ENCODE measurements at places on chromosomes 5 and 9.
A peak's percentile ranks its signal among the peaks of the same experiment; 100 is the strongest.

DNA sequence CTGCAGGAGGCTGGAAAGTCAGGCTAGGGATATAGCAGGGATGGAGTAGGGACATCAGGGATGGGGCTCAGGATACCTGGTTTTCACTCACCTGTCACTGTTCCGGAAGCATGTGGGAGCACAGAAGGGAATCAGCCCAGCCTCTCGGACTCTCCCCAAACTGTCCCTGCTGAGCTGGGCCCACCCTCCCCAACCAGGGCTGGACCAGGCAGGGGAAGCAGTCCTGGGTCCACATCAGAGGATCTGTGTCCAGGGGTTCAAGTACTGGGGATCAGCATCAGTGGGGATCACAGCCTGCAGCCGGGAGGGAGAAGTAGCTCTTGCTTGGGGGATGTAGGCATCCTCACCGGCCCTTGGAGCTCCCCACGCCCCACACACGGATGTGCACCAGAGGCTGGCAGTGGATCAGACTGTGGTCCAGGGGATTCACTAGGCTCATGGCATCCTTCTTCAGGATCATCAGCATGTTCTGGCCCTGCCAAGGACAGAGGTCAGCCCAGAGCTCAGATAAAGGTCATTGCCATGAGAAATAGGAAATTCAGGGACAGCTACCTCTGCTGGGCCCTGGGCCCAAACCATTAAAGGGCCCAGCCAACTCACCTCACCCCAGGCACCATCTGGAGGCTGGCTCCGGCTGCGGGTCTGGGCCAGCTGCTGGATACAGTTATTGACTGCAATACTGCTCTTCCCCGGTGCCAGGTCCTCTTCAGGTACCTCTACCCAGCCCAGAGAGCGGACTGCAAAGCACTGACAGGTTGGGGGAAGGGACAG, 2.5 kb downstream of the APBB3 start:
- no peak for DNase-seq

DNA sequence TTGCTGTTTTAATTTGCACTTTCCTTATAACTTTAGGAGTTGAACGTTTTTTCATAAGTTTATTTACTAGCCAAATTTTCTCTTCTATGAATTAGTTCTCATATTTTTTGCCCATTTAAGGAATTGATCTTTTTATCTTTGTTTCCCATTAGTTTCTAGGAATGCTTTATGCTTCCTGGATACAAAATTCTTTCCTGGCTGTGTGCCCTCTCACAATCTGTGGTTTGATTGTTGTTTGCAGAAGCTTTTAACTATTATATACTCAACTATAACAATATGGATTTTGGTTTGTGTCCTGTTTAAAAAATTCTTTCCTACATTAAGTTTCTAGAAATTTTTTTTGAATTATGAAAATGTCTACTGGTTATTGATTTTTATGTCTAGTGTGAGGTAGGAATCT, 206.3 kb downstream of the CSNK1G3 start:
- no peak for DNase-seq

GRCh38 chr5:153770066-153770465, 268.6 kb downstream of the FAM114A2 start:
- no peak for DNase-seq

DNA sequence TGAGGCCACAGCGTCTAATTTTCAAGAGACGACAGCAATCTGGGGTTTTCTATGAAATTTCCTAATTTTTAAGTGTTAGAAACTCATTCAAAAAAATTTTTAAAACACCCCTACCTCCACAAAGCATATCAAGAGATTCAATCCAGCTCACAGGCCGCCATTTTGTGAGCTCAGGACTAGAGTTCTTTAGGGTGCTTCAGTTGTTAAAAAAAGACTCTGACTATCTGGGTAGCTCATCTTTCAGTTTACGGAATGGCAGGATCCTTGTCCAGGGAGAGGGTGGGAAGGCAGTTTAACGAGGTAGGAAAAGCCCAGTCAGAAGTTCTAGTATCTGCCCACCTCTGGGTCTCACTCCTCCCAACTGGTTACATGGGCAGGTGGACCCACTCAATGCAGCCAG, 43.1 kb downstream of the CAMK2A start:
- no peak for DNase-seq

DNA sequence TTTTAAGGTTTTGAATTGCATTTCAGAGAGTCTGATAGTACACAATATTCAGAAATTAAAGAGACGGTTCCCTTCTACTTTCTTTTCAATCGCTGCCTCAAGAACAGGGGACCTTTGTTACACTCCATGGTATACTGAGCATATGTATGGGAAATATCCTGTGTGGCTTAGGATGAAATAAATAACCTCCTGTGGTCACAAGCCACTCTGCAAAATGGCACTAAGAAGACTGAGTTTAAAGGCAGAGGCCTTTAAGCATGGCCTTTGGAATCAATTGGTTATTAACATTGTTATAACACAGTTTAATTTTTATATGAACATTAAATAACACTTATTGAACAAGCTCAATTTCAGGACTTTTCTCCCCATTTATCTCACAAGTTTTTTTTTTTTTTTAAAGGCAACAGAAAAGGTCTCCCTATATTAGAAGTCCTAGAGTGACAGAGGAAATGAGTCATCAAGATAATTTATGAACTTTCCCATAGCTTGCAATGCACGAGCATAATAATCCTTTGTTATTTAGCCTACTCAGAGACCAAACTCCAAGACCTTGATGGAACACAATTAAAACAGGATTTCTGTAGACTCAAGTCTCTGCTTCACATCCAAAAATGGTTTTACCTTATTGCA, 341.9 kb downstream of the TMEM167A start:
- DNase-seq: no peak

DNA sequence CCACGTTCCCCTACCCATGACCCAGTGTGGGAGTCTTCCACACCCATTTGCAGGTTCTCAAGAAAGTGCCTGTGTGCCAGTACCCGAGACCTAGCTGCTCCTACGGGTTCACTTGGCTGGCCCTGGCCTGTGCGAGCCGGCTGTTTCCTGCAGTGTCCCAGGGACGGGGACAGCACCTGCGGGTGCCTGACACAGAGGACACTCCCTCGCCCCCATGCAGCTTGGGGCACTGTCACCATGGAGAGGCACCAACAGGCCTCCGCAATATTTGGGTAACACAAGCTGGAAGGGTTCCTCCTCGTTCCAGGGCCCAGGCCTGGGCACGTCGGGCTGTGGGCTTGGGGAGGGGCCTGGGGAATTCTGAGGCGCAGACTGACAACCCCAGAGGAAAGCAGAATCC, 41.4 kb downstream of the DUSP1 start:
- DNase-seq: no peak

GRCh38 chr5:172622091-172623046, 18.7 kb upstream of the NEURL1B start:
- no peak for DNase-seq

GRCh38 chr5:72018143-72018803, 89.0 kb upstream of the MAP1B start:
- DNase-seq: peak; percentile 60

DNA sequence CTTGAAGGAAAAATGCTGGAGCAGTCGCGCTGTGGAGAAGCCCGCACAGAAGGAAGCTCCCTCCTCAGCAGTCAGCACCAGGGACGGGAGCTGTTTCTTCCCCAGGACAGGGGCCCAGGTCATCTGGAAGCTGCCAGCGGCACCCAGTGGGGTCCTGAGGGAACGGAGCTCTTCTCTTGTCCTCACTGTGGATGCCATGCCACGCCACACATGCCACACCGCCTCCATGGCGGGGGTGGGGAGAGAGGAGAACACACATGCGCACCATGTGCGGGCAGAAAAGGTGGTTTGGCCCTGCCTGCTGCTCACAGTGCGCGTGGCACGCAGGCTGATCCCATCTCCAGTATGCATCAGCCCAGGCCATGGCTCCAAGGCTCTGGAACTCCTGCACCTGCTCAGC, 41.7 kb upstream of the ZNF354B start:
- DNase-seq: no peak

DNA sequence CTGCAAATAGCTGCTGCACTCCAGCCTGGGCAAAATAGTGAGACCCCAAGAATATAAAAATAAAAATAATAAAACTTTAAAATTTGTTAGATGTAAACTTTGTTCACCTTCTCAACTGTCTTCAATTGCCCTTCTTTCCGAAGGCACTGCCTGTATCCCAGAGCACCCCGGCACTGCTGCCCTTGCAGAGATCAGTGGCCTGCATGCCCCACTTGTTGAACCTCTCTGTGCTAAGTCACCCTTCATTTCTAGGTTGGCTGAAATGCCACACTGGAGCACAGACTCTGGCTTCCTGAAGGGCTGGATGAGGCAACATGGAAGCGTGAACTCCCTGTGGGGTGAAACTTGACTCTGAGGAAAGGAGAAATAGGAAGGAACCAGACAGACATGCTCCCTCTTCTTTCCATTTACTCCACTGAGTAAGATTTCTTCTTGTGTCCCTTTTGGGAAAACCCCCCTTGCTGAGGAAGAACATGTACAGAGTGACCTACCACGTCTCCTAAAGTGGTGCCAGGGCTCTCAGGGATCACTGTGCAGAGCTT, 8.4 kb upstream of the JMY start:
- no peak for DNase-seq

GRCh38 chr5:154211641-154212390, 21.3 kb downstream of the GALNT10 start:
- DNase-seq: no peak

DNA sequence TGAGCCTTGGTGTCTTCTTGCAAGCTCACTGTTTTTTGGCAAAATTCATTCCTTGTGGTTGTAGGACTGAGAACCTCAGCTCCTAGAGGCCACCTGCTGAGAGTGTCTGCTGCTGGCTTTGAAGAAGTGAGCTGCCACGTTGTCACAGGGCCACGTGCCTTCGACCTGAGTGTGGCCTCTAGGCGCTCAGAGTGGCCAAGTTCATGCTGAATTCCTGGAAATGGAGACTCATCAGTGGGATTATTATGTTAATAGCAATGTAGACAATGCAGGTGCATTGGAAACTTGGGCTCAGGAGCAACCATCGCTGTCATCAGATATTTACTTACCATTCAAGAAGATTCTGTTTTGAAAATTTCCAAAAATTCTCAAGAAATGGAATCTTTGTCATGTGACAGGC, 52.5 kb downstream of the GALNT12 start:
- DNase-seq: no peak

- no peak for DNase-seq
These were observed 136.0 kb upstream of the NREP start for GRCh38 chr5:111892949-111893348.

- no peak for DNase-seq
These were observed 509.8 kb downstream of the CSNK1G3 start for GRCh38 chr5:124021776-124022175.

DNA sequence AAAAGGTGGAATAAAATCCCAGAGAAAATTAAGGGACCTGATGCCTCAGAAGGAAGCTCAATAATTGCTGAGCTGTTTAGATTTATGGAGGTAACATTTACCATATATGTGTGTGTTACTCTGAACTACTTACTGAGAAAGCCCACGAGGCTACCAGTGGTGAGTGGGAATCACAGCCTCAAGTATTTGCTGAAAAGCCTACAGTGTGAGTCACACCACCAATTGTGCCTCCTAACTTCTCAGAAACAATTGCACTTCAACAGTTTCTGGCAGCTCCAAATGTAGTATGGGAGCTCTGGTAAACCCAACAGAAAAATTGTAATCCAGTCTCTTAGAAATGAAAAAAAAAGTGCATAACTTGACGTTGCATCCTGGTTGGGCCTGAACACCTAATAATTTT, 551.6 kb downstream of the PRDM9 start:
- DNase-seq: no peak

GRCh38 chr5:52800394-52801213, 12.9 kb downstream of the ITGA1 start:
- peak; percentile 48 for DNase-seq

DNA sequence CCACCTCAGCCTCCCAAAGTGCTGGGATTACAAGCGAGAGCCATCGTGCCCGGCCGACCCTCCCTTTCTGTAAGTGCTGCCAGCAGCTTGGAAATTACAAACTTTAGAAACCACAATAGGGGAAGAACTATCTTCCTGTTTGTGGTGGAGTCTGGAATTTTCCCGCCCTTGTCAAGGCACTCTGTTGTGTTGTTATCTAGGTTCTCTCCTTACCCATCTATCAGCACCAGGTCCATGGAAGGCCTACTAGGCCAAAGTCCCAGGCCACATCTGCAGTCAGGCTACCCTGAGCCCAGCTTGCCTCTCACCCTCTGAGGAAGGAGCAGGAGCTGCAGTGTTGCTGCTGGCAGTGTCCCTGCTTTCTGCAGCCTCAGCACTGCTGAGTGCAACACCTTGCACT, 214.9 kb downstream of the MCTP1 start:
- no peak for DNase-seq

- no peak for DNase-seq
These were observed 445.9 kb downstream of the CHSY3 start for GRCh38 chr5:130350131-130350530.

DNA sequence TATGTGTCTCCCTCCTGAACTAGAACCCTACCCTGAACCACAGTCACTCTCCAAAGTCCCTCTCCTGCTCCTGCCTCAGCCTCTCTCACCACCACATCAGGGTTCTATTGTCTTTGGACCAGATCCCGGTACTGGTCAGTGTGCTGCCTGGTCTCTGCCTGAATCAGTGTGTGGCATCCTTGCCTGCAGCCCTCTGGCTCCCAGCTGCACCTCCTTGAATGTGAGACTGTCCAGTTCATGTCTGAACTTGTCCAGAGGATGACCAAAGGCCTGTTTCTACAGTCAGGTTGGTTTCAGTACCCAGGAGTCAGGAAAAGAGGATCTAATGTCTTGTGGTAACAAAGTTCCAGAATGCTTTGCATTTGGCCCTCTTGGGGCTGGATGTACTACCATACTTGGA, 76.8 kb upstream of the RANBP3L start:
- no peak for DNase-seq

DNA sequence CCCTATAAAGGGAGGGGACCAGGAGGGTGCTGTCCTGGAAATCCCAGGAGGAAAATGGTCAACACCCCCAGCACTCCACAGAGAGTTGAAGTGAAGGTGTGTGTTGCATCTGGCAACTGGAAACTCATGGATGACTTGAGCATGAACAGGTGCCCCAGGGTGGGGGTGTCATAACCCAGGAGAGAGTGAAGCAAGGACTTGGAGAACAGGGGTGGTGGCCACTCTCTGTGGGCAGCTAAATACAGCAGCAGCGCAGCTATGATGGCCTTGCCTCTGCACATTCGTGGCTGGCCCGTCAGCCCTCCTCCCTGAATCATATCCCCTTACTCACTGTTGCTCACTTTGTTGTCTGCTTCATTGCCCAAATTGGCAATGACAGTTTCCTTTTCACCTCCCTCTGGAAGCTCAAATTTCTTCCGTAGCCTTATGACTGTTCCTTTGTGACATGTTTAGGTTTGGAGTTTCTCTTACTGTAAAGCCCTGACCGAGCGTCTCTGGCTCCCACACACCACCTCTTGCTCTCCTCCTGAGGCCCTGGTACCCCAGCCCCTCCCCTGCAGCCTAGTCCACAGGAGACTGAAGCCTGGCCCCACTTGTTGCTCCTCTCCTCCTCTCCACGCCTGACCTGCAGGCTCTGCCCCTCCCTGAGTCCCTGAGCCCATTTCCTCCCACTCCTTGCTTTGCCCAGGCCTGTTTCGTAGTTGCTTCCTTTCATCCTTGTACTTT, 185.8 kb downstream of the CD180 start:
- DNase-seq: no peak

GRCh38 chr9:68964765-68965164, 49.1 kb downstream of the PRKACG start:
- DNase-seq: no peak

GRCh38 chr9:4126184-4126865, 173.5 kb downstream of the GLIS3 start:
- DNase-seq: no peak
